ENCODE measurements at places on chromosomes 7 and 10.

DNA sequence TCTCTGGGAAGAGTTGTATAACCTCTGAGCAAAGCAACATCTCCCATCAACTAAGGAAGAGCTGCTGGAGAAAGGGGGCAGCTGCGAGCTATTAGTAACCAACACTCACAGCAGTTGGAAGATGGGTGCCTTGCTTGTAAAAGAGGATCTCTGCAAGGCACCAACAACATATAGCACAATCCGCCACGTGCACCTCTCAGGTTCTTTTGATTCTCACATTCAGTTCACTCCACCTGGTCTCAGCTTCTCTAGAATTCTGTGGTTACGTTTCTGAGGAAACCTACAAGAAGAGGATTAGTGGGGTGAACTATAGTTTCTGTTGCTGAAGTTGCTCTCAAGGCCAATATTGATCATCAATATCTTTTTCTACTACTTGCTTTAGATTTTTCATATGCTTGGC, 117.1 kb downstream of the RPS24 start:
- no peak for DNase-seq

- DNase-seq = no peak
Observed at GRCh38 chr7:49850921-49851613, 77.6 kb downstream of the VWC2 start.

- no peak for DNase-seq
Observed at GRCh38 chr10:132790470-132790869, 4.5 kb upstream of the NKX6-2 start.

- DNase-seq = no peak
Observed at GRCh38 chr7:45636733-45637132, 62.6 kb downstream of the ADCY1 start.

- DNase-seq = no peak
Observed at GRCh38 chr10:71123023-71123422, 89.3 kb upstream of the UNC5B start.

DNA sequence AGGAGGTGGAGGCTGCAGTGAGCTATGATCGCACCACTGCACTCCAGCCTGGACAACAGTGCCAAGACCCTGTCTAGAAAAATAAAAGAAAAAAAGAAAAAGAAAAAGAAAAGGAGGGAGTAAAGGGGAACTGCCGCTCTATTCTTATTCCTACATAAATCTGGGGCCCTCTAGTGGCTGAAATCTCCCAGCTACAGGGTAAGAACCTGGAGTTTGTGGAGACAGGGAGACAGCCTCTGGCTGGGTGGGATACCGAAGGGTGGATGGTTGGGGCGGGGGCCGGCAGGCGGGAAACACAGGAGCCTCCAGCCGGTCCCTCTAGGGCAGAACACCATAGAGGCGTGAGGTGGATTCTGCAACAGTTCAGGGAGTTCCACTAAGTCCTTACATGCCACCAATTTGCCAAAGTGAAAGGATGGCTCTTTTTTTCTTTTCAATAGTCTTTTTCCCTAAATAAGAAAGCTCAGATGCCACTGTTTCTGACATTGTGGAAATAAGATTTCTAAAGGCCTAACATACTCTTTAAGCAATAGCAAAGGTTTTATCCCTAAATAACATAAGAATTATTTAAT, 117.3 kb downstream of the SVIL start:
- no peak for DNase-seq

DNA sequence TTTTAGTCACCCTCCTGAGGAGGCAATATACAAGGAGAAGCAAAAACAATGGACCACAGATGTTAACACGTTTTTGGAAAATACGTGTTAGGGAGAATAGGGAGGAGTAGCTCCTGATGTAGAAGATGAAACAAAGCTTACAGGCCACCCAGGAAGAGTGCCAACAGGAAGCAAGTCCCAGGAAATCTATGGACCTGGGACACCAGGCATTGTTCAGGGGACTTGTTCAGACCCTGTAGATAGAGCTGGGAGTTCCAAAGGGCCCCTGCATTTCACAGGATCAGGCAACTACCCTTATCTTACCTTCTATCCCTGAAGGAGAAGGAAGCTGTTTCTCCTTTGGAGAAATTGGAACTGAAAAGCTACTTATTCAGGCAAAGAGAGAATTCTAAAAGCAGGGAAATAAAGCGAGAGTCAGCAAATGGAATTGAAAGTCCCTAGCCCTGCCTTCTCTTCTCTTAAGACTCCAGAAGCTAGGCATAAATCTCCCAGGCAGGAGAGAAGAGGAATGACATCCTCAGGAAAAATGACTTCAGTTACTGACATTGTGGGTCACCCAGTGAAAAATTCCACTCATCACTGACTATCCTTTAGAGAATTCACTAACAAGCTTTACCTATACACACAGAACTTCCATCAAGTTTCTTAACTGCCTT, 77.7 kb upstream of the FAM3C start:
- DNase-seq = no peak

- no peak for DNase-seq
Observed at GRCh38 chr7:87413951-87414793, 61.3 kb downstream of the ABCB4 start.

DNA sequence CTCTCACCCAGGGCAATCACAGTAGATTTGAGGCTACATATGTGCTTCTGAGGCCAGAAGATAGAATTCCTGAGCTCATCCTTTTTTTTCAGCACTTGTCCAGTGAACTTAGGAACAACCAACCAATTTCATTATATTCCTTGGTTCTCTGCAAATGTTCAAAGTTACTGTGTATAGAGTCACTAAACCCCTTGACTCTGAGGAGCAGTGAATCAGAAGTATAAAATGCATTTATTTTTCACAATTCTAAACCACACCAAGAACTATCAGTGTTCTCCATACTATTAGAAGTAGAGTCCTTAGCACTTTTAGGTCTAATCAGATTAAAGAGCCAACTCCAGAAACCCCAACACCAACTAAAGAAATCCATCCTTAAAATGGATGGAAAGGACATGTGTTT, 19.6 kb upstream of the PAPSS2 start:
- no peak for DNase-seq

- no peak for DNase-seq
Observed at GRCh38 chr7:105613611-105614330, 32.5 kb upstream of the EFCAB10 start.

GRCh38 chr7:16357921-16358320, 63.4 kb downstream of the CRPPA start:
- DNase-seq = no peak

- no peak for DNase-seq
Observed at GRCh38 chr10:103047381-103047780, 129.3 kb downstream of the CNNM2 start.

DNA sequence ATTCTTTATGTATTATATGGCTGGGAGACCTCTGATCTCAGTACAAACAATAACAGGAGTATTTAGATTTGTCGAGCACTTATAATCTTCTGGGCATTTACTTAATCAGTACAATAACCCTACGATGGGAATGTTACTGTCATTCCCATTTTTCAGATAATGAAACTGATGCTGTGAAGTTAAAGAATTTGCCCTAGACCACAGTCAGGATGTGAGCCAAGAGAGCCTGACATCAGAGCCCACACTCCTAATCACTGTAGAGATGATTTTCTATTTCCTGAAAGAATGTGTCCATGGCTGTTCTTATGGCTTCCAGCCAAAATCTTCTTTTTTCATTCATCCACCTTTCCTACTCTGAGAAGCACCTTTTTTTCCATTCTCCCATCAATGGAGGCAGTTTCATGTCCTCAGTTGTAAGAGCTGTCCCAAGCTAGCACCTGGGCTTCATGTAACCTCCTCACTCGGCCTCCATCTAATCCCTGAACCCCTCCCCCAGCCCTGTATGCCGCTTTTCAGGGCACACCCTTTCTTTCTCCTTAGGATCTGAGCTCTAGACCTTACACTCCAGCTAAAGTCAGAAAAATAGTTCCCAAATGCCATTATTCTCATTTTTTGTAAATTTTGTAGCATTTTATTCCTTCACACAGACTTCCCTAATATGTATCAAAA, 12.2 kb upstream of the CAV1 start:
- no peak for DNase-seq

- DNase-seq = no peak
Observed at GRCh38 chr7:65731562-65732035, 141.3 kb upstream of the VKORC1L1 start.

DNA sequence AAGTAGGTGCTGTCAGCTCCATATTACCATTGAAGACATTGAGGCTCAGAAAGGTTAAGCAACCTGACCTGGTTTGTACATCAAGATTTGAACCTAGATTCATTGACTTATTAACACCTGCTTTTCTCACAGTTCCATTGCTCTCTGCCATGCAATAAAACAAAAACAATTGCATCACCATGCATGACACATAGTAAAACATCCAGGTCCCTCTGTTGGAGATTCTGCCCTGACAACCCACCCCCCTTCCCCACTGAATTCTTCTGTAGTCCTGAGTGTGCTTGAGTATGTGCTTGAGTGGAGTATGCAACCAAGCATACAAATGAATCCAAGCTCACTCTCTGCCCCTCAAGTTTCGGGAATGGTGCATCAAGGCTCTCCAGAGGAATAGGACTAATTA, 6.0 kb upstream of the LMBR1 start:
- no peak for DNase-seq

DNA sequence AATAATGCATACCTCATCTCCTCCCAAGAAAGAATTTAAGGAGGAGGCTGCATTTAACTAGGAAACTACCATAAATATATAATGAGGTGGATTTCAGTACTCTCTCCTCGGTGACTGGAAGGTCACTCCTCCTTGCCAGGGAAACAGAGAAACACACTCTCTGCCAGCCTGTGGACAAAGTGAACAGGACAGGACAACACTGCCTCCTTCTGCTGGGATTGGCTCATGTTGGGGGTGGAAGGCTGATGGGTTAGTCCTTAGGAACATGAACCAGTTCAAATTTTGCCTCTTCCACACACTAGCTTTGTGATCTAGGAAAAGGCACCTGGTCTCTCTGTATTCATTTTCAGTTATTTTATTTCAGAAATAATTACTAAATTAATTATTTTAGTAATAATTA, 50.6 kb upstream of the STEAP4 start:
- DNase-seq = no peak

DNA sequence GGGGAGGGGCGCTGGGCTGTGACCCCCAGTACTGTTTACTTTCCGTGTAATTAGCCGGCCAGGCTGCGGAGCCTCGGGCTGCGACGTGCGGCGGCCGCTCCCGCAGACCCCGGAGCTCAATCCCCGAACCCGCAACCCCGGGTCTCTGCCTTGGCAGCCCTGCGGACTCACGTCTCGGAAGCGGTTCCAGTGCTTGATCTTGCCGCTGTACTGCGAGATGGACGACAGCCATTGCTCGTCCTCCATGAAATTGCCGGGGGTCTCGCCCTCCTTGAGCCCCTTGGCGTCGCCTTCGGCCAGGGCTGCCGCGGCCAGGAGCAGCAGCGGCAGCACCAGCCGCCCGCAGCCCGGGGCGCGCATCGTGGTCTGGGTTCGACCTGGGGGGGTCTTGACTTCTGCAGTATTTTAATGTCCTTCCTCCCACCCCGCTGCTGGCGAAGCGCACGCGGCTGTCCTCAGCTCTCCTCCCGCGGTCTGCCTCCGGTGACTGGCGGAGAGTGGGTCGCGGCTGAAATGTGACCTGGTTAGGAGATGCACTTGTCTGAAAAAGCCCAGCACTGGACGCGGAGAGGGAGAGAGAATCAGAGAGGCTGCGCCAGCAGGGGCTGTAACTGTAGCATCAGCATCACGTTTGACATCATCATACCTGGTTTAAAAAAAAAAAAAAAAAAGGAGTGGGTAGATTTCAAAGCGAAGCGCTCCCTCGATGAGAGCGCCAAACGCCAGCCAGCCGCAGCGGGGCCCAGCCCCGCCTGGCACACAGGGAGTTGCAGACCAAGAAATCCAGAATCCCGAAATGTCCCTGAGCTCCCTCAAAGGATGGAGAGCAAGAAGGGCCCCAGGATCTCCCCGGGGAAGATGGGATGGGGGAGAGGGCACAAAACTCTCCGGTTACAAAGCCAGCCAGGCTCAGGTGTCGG, at the start of gene SPOCK2:
Gene SPOCK2 (minus strand): TSS at position 583 of the 920 bp plus-strand sequence. CDS start 223 bp downstream, at position 360.
- DNase-seq = peak; percentile 71
